ENCODE measurements at places on chromosomes 7 and 10. TPM values are rescaled to one million over a fixed set of nuclear protein-coding genes. Genes with fewer than 3 reads are reported as not detected.

Gene DNAH11
- total RNA-seq: 0.26 TPM

Gene LRIT1
- total RNA-seq: not detected

Gene CALHM3
- total RNA-seq: 0.45 TPM

Gene TFPI2
- total RNA-seq: 271 TPM

Gene ALOX5
- 0.13 TPM for total RNA-seq

Gene AMPH
- not detected for total RNA-seq

Gene BBS9
- total RNA-seq: 3.5 TPM

Gene ZNF804B
- not detected for total RNA-seq

Gene ABCB1
- total RNA-seq: 0.09 TPM

Gene PAOX
- 2.4 TPM for total RNA-seq

Gene CCDC3
- 0.95 TPM for total RNA-seq

Gene ATOH7
- 0.19 TPM for total RNA-seq

Gene HKDC1
- total RNA-seq: 19.1 TPM

Gene MAP3K8
- total RNA-seq: 17.6 TPM

Gene AFAP1L2
- 23.6 TPM for total RNA-seq

All from A549 treated with DMSO at 1 μM for 4 hours (cell line).